D721Med (cell line): ENCODE measurements at places on chromosomes 5 and 9.

DNA sequence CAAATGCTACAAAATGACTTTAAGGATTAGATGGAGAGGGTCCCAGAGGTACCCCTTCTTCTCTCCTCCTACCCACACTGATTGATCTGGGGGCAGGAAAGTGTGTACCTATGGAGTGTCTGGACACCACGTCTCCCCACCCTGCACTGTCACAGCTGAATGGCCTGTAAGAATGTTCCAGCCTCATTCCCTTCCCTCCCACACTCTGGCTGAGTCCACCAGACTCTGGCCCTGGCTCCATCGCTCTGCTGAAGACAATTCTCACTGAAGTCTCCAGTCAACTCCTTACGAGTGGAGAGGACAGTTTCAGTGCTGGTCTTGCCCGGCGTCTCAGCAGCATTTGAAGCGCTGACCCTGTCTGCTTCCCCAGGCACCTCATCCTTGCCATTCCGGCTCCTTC lies 105.8 kb downstream of the TTLL11 start:
- DNase-seq: no peak

GRCh38 chr9:87515006-87515405 lies 17.3 kb downstream of the DAPK1 start:
- no peak for DNase-seq

DNA sequence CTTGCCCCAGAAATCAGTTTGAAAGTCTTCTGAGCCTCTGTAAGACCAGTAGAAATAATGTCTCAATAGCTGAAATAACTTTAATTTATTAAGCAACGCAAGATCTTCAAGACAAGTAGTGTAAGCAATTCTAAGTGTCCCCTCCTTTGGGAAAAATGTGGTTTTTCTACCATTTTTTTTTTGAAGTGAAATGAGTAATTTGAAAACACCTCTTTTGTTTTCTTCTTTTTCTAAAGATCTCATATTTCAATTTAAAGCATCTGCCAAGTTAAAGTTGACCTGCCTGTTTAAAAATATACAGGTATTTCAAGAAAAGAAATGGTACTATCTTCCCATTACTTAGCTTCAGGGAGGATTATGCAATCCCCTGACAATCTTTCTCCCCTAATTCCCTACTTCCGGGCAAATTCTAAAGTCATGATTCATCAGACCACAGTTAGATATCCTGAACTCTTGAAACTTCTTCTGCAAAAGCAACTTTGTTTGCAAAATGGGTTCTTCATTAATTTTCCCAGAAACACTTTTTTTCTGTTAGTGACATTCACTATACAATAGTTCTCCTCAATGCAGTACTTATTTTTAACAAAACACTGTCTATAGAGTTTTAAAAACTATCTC lies 7.8 kb upstream of the ANXA1 start:
- DNase-seq: no peak

DNA sequence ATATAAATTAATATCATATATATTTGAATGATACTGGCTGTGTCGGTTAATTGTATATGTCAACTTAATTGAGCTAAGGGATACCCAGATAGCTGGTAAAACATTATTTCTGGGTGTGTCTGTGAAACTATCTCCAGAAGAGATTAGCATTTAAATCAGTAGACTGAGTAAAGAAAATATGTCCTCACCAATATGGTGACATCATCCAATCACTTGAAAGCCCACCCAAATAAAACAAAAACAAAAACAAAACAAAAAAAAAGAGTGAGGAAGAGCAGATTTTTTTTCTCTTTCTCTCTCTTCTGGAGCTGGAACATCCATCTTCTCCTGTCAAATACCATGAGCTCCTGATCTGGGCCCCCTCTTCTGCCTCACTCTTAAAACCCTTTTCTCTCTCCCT lies 15.7 kb upstream of the CCDC152 start:
- DNase-seq: no peak

DNA sequence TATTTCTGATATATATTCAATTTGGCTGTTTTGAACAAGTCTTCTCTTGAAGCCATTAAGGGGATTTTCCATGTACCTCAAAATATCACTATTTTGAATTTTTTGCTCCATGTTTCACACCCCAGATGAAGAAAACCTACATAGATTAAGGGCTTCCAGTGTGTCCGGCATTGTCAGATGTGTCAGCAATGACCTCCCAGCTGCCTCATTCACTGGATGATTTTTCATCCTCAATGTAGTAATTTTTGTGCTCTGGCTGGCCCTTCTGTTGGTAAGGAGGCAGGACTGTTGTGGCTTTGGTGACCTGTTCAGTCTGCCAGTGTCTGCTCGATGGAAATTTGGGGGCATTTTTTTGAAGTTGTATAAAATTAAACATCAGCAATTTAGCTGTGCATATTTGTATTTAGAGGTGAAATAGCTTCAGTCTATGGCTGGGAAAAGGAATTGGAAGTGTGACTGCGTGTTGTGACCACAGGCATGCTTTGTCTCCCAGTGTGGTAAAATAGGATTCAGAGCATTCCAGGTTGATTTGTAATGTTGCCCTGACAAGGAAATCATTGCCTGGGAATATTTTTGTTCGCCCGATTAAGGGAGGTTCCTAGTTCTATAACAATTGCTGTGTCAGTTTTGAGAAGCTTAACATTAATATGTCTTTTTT lies 312.4 kb downstream of the ARHGEF28 start:
- no peak for DNase-seq

GRCh38 chr5:39905356-39905755 lies 480.6 kb upstream of the DAB2 start:
- no peak for DNase-seq

- no peak for DNase-seq
Measured at GRCh38 chr5:66702426-66702825, 106.2 kb downstream of the MAST4 start.

- DNase-seq: no peak
Measured at GRCh38 chr5:78007233-78007632, 231.1 kb upstream of the TBCA start.

DNA sequence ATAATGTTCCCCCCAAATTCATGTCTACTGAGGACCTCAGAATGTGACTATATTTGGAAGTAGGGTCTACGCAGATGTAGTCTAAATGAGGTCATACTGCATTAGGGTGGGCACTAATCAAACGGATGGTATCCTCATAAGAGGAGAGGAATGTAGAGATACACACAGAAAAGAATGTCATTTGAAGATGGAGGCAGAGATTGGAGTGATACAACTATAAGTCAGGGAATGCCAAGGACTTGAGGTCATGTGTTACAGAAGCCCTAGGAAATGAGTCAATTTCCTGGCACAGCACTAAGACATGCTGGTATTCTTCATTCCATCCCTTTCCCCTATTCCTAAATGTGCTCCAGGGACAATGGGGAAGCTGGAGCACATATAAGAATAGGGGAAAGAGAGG lies 758 bp upstream of the PDCD1LG2 start:
- DNase-seq: no peak

GRCh38 chr5:180684623-180685161 lies 35.3 kb upstream of the FLT4 start:
- no peak for DNase-seq

DNA sequence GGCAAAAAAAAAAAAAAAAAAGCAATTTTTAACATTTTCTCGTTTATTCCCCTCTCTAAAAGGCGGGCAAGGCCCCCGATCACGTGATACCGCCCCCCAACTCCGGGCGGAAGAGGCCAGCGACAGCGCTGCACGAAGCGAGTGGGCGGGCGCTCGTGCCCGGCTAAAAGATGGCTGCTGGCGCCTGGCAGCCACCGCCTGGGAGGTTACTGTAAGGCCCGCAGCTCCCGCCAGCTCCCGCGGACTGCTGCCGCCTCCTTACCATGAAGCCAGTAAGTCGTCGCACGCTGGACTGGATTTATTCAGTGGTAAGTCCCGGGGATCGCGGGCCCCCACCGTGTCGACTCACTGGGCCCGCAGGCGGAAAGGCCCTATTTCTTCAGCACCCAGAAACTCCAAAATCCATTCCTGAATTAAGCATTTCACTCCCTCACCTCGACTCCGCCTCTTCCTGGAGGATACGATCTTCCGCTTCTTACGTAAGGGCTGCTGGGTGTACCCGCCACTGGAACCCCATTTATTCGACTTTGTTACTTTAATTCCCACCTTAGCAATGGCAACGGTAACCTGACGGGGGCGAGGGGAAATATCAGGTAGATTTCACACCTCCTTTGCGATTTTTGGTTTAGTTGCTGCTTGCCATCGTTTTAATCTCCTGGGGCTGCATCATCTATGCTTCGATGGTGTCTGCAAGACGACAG lies at the start of the genes SMIM27 and TOPORS:
TSS of gene SMIM27 (plus strand) at position 156 of the 701 bp plus-strand sequence. CDS start at position 264, 108 bp downstream.
TSS of gene TOPORS (minus strand) at position 415 of the 701 bp plus-strand sequence. CDS start at position 265, 150 bp downstream.
- DNase-seq: no peak

GRCh38 chr5:157502143-157502647 lies 42.2 kb downstream of the NIPAL4 start:
- DNase-seq: no peak

- DNase-seq: no peak
Measured at GRCh38 chr5:81748556-81748955, 2.3 kb downstream of the SSBP2 start.

- DNase-seq: no peak
Measured at GRCh38 chr9:124725068-124725452, 46.1 kb downstream of the NR6A1 start.

GRCh38 chr9:108300306-108301287 lies 555.2 kb downstream of the ACTL7B start:
- no peak for DNase-seq

DNA sequence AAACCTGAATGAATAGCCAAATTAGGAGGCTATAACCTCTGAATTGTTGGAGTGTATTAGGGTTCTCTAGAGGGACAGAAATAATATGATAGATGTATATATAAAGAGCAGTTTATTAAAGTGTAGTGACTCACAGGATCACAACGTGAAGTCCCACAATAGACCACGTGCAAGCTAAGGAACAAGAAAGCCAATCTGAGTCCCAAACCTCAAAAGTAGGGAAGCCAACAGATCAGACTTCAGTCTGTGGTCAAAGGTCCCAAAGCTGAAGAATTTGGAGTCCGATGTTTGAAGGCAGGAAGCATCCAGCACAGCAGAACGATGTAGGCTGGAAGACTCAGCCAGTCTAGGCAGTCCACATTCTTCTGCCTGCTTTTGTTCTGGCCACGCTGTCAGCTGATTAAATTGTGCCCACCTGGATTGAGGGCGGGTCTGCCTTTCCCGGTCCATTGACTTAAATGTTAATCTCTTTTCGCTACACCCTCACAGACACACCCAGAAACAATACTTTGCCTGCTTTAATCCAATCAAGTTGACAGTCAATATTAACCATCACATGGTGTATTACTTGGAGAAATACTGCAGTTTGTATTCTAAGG lies 550.6 kb downstream of the CDH10 start:
- DNase-seq: no peak

GRCh38 chr9:112621018-112621655 lies 96.8 kb downstream of the INIP start:
- no peak for DNase-seq

- no peak for DNase-seq
Measured at GRCh38 chr9:90778746-90779145, 22.9 kb upstream of the SYK start.

GRCh38 chr9:134623258-134624066 lies 18.1 kb upstream of the COL5A1 start:
- no peak for DNase-seq
